ENCODE measurements at places on chromosomes 2 and 18.

- no peak for DNase-seq
Measured at GRCh38 chr2:101811226-101812015, 113.9 kb downstream of the MAP4K4 start.

GRCh38 chr2:183967756-183968155 is 630.6 kb upstream of the ZNF804A start:
- DNase-seq = no peak

- no peak for DNase-seq
Measured at GRCh38 chr2:49948091-49948490, 793.8 kb upstream of the FSHR start.

DNA sequence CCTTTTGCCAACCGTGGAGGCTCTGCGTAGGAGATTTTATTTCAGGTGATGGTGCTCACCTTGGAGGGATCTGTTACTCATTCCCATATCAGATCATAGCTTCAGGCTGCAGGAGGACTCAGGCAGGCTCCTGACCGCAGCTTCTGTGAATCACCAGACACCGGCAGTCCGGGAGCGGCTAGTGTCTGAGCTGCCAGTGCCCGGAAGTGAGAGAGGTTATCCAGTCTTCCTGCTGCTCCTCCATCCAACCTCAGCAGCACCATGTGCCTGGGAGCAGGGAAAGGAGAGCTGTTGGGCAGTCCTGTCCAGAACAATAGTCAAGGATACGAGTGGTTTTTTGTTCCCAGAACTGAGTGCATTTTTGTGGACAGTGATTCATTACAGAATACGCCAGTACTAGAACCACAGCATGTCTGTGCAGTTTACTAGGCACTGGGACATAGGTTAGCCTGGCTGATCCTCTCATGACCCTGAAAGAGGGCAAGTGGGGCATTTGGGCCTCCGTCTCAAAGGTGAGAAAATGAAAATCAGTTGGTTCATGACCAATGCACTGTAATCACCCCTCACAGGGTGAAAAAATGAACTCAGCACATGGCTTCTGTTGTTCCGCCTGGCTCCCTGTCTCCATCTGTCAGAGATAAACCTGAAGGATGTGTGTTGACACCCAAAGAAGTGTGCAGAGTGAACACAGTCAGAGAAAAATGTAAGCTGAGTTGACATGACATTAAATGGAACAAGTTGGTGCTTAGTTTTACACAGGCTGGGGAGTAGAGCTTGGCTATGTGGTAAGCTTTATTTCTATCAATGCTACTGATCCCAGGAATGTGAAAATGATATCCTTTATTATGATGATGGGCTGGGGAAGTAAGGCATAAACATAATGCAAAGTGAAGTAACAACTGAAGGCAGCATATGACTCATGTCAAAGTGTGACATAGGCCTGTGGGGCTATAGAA is 12.2 kb downstream of the FHOD3 start:
- DNase-seq = no peak

- no peak for DNase-seq
Measured at GRCh38 chr2:64319896-64320295, 134.1 kb upstream of the LGALSL start.

GRCh38 chr18:64090876-64091275 is 58.0 kb downstream of the LINC00305 start:
- DNase-seq = no peak
